ENCODE measurements at places on chromosomes 1 and 21. TPM values are rescaled to one million over a fixed set of nuclear protein-coding genes. Genes with fewer than 3 reads are reported as not detected.

Gene CLCA2
- total RNA-seq, result not detected

Gene OLIG1
- not detected for total RNA-seq

Gene ZMYND12
- total RNA-seq, result 1.2 TPM

Gene PHF13
- 8.9 TPM for total RNA-seq

Gene RAB13
- total RNA-seq, result 32.7 TPM

Gene C1orf185
- not detected for total RNA-seq

Gene DYNLT5
- not detected for total RNA-seq

Gene RGS16
- total RNA-seq, result 26.3 TPM

GRCh38 chr1:86541859-86542258 is 5.0 kb upstream of the CLCA4 start:
- no peak for ATAC-seq

GRCh38 chr1:225866061-225866837 is 15.9 kb downstream of the TMEM63A start:
- ATAC-seq, result no peak

GRCh38 chr1:234628089-234628488 is 18.1 kb upstream of the IRF2BP2 start:
- ATAC-seq, result no peak

DNA sequence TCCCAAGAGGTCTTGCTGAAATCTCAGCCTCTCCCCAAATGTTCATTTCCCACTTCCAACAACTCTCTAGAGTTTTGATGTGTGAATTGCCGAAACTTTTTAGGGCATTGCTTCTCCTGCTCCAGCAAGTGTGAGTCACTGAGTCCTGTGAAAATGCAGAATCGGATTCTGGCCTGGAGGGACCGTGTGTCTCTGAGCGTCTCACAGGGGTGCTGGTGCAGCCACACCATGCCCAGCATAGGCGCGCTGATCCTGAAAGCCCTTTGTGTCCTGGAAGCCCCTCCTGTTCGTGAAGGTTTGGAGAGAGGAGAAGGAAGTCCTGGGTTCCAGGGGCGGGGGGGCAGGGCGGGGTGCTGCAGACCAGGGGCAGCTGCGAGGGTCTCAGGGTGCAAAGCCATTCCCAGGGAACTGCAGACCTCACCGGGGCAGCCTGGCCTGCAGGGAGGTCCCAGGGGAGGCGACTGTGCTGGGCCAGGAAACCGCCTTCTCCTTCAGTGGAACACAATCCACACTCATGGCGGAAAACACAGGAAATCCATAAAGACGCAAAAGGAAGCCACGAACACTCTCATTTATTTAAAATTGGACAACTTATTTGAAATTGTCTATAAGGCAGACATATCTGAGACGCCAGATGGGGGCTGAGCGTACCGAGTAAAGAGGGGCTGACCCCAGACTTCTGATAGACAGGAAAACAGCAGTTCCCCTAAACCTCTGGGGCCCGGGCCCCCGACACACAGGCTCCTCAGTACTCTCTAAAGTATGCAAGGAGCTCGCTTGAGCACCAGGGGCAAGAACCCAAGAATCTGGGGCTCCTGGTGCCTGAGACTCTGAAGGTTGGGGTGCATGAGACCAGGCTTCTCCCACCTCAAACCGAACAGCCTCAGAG is 43.5 kb upstream of the ADARB1 start:
- ATAC-seq, result peak; percentile 48

DNA sequence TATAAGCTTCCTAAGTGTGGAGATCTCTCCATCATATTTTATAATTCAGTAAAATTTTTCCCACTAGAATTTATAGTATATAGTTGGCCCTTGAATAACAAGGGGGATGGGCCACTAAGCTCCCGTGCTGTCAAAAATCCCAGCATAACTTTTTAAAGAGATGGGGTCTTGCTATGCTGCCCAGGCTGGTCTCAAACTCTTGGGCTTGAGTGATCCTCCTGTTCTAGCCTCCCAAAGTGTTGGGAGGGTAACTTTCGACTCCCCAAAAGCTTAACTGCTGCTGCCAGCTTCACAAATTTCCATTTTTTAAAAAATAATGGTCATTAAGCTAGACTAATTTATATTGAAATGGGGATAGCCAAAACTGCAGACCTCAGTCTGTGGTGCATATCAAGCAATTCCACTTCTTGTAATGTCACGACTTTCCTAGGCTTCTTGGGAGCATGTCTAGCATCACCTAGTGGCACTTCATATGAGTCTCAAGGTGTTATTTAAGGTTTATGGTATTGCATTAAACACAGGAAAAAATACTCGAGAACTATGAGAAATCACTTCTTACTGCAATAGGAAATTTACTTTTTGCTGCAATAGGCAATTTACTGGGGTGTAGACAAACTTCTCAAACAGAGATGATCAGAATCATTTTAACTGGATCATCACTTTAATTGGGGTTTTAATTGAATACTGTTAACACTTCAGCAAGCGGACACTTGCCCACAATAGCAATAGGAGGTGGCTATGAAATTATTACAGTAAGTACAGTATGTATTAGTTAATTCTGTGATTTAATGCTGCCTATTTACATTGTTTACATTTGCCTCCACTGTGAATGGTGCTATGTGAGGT is 19.3 kb upstream of the ACTA1 start:
- no peak for ATAC-seq

DNA sequence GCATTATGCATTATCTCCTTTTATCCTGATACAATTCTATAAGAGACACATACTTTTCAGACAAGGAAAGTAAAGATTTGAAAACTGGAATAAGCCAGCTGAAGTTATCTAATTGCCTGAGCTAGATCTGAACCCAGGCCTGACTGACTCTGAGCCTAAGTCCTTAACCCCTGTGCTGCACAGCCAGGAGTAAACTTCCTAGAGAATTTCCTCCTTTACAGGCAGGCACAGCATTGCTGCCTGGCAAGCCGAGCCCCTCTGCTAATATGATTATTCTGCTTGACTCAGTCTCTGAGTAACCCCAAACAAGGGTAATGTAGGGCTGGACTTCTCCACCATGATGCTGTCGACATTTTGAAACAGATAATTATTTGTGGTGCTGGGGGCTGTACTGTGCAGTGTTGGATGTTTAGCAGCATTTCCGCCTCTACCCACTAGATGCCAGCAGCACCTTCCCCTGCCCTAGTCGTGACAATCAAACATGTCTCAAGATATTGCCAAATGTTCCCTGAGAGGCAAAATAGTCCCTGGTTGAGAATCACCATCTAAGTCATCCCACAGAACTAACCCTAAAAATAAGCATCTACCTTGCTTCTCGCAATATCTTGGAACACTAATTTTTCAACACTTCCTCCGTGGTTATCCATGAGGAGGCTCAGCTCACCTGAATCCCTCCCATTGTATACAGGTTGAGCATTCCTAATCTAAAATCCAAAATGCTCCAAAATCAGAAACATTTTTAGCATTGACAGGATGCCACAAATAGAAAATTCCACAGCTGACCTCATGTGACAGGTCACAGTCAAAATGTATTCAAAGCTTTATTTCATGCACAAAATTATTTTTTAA is 18.5 kb downstream of the CAMK1G start:
- ATAC-seq, result peak; percentile 91

- no peak for ATAC-seq
Observed at GRCh38 chr1:54112027-54112426, 40.8 kb downstream of the CDCP2 start.

GRCh38 chr21:14591882-14592281 is 45.8 kb upstream of the SAMSN1 start:
- peak; percentile 95 for ATAC-seq

DNA sequence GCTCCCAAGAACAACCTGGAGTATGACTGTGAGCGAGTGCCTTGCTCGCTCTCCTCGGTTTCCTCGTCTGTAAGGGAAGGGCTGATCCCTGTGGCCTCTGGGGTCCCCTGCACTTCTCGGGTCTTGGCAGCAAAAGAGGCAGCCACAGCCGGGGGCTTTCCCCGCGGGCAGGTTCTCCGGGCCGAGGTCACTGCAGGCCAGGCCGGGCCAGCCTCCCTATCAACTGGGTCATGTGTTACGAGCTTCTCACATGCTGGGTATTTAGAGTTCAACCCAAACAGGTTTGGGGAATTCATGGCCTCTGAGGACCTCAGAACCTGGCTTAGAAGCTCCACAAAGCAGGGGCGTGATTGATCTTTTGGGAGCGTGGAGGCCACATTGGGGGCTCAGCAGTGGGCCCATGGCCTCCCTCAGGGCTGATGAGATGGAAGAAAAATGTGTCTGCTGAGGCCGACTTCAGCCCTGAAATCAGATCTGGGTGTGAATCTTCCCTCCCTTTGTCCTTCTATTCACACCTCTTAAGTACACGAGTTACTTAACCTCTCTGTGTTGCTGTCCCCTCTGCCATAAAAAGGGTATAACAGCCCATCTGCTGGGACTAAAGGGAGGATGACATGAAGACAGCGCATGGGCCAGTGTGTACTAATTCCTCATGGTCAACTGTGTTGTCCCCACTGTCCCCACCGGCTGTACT is 103.7 kb downstream of the PRDM2 start:
- no peak for ATAC-seq

GRCh38 chr1:77536813-77537212 is 145.6 kb downstream of the ZZZ3 start:
- no peak for ATAC-seq

- ATAC-seq, result peak; percentile 67
Observed at GRCh38 chr1:154730259-154730658, 122.3 kb upstream of the ADAR start.

GRCh38 chr21:44927587-44928461 is 7.1 kb upstream of the ITGB2 start:
- ATAC-seq, result peak; percentile 18

- no peak for ATAC-seq
Observed at GRCh38 chr1:53766194-53766742, 27.3 kb upstream of the GLIS1 start.

DNA sequence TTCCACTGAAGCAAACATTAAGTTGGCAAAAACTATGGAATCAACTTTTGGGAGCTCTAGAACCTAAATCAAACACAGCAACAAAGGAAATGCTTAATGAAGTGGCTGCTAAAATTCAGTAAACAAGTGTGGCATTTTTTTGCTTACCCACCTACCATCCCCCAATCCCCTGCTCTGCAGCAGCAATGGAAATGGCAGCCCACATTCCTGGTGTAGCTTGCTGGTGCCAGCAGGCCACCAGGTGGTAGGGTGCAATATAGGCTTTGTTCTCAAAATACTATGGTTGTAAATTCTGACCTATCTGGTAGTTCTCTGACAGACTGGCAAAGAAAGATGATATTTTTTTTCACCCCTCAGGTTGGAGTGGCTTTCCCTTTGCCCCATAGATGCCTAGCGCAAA is 42.8 kb downstream of the SHCBP1L start:
- no peak for ATAC-seq

- ATAC-seq, result peak; percentile 27
Observed at GRCh38 chr1:4121834-4122512, 221.9 kb upstream of the C1orf174 start.

DNA sequence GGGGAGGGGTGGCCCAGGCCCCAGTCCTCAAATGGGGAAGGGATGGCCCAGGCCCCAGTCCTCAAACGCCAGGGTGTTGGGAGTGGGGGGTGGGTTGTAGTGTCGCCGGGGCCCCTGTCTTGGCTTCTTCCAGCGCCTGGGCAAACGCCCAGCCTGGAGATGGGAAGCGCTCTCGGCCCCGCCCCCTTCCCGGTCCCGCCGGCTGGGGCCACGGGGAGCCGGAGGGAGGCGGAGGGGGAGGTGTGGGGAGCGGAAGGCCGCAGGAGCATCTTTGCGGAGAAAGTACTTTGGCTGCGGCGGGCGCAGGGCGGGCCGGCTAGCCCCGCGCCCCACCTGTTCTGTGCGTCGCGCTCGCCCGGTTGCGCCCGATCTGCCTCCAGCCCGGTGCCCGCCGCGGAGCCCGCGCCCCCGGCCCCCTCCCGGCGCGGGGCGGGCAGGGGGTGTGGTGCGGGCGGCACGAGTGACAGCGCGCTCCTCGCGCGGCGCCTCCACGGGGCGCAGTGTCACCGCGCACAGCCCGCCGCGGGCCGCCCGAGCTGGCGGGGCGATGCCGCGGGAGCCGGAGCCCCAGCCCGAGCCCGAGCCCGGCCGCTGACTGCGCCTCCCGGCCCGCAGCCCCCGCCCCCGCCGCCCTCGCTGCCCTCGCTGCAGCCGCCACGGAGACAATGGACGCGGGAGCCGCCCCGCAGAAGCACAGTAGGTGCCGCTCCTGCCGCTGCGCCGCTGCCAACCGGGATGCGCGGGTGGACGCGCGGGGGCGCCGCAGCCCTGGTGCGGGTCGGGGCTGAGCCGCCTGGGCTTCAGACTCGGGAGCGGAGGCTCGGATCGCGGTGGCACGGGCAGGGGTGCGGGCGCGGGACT is 31.1 kb upstream of the PEX10 start:
- ATAC-seq, result peak; percentile 59

DNA sequence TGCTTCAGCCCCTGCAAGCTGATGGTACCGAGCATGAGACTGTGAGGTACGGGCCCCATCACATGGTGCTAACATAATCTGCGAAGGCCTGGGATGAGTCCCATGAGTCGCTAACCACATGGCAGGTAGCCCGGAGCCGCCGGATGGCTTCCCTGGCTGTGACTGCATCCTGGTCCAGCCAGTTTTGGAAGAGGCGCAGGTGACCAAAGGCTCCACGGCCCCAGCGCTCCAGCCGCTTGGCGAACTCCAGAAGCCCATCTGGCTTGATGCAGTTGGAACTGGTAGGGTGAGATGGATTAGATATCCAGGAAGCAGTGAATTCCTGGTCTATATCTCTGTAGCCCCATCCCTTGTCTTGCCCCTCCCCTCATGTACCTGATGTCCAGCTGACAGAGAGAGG is 24.6 kb downstream of the LRRC41 start:
- ATAC-seq, result peak; percentile 23

DNA sequence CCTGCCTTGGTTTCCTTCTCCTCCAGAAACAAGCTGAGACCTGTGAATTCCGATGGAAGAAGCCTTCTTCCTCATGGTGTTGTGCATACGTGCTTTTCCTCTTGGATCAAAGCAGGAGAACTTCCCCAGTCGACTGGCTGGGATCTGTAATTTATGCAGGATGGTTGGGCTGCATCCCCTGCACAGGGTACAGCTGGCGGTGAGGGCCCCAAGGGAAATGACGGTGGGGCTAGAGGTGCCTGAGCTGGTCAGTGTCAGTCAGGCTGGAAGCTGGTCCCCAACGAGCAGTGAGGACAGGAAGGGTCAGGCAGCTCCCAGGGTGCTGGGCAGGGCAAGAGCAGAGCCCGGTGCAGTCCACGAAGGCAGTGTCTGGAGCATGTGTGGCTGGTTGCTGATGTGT is 106.7 kb downstream of the CNIH3 start:
- no peak for ATAC-seq

DNA sequence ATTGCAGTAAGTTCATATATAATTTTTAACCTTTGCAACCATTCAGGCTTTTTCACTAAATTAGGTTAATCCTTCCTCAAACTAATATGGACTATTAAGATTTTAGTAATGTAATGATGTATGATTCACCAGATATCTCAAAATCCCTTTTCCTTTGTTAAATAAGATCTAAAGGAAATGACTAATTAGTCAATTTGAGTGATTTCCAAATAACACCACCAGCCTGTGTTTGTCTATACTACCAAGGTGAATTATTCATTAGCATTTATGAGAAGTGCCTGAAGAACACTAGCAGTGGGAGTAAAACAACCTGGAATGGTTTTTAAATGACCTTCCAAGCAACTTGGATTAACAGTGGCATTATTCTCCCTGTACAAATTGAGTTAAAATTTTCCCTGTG is 670.6 kb upstream of the PKN2 start:
- no peak for ATAC-seq
